ENCODE measurements at places on chromosomes 6 and 20. TPM values are rescaled to one million over a fixed set of nuclear protein-coding genes. Genes with fewer than 3 reads are reported as not detected.

DNA sequence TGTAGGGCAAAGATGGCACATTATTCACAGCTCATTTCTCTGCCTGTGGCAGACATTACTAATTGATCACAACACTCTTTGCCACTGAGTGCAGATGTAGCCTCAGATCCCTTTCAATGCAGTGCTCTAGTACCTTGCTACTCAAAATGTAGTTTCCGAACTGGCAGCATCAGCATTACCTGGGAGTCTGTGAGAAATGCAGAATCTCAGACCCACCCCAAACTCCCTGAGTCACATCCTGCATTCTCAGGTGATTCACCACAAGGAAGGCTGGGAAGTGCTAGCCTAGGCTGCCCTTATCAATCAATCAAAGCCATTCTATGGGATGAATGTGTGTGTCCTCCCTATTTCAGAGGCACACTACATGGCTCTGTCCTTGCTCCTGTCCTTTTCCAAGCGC, 58.5 kb downstream of the PCNA start:
- no peak for DNase-seq

DNA sequence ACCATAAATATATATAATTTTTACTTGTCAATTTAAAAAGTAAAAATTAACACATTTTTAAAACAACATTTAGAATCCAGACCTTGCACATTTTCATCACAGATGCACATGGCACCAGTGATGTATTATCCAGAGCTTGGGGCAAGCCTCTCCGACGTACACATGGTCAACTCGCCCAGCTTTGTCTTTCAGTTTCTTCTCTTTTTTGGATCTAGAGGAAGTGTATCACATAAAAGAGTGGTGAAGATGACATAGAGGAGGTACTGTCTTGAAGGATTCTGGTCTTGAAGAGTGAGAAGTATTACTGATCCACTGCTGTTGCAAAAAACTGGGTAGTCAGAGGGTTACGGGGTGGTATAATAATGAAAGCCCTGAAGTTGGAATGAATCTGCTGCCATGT, 46.9 kb upstream of the TAB2 start:
- no peak for DNase-seq

CRYBG1 gene
- total RNA-seq, result 20.3 TPM

GRCh38 chr6:156719395-156719719, 57.8 kb upstream of the ARID1B start:
- DNase-seq, result no peak

GTF3C6 gene
- 145 TPM for total RNA-seq

GRCh38 chr6:6760002-6760401, 171.5 kb downstream of the LY86 start:
- no peak for DNase-seq

HTR1E gene
- not detected for total RNA-seq
